Effector memory CD4-positive, alpha-beta T cell (primary cell): ENCODE measurements at places on chromosomes 6 and 20.
A peak's percentile ranks its signal among the peaks of the same experiment; 100 is the strongest.

DNA sequence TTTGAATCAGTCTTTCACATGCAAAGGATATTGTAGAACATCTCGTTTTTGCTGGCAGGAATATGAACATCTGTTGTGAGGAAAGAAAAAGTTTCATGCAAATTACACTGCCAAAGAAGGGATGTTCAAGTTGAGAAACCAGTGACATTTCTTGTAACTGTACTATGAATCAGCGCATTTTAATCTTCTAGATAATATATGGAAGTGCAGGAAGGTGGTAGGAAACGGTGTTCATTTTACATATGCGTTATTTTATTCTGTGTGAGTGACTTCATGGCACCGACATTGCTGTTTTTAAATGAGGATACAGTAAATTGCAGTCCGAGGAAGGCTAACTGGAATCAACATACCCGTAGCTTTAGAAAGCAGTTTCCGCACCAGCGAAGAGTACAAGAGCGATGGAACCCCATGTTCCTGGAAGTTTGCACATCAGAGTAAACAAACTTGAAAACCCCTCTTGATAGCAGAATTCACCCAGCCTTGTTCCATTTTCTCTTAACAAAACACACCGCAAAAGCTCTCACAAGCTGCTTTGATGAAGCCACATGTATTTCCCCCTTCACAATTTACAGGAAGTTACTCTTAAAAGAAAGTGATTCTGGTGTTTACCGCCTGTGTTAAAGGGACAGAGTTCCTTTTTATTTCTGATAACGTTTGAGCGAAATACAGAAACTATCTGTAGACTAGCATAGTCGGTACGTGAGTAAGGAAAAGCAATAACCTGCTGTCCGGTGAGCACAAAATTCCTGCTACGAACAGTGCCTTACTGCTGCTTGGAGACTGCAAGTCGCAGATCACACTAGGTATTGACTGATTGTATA is 11.5 kb downstream of the PRDM1 start:
- peak; percentile 40 for DNase-seq

DNA sequence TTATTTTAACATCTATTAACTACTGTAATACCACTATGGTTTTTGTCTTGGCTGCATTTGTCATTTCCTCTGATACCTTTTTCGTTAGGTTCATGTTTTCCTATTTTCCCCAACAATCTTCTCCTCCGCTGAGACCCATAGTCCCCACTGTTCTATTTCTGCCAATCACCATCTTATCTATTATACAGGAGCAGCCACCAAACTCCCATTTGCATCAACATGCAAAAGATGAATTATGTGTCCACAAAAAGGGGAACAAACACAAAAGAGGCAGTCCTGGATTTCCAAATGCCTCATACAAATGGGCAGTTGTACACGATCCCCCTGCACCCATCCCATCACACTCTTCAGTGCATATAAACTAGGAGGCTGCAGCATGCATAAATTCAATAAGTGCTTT is 121.7 kb upstream of the MYLIP start:
- no peak for DNase-seq

DNA sequence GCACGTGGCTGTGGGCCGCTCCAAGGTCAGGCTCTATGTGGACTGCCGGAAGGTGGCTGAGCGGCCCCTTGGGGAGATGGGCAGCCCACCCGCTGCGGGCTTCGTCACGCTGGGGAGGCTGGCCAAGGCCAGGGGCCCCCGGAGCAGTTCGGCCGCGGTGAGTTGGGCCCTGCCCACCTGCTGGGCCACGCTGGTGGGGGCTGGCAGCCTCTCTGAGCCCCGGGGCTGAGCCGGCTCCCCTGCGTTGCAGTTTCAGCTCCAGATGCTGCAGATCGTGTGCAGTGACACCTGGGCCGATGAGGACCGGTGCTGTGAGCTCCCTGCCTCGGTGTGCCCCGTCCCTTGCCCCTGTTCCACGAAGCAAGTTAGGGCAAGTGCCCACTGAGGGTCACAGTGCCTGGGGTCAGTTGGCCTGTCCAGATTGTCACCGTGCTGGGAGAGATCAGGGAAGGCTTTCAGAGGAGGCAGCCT is 27.1 kb downstream of the COL20A1 start:
- no peak for DNase-seq

- DNase-seq = no peak
Measured at GRCh38 chr20:34251619-34252018, 10.4 kb downstream of the ASIP start.

DNA sequence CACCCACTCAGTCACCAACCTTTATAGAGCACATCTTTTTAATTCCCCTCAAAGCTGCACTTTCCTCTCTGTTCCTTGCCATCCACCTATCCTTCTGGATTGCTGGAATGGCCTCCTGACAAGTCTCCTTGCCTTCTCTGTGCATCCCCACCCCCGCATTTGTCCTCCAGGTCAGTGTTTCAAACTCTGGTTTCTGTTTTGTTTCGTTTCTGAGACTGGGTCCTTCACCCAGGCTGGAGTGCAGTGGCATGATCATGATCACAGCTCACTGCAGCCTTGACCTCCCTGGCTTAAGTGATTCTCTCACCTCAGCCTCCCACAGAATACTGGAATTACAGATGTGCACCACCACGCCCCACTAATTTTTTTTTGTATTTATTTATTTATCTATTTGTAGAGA is 96.2 kb downstream of the PLCB1 start:
- no peak for DNase-seq

DNA sequence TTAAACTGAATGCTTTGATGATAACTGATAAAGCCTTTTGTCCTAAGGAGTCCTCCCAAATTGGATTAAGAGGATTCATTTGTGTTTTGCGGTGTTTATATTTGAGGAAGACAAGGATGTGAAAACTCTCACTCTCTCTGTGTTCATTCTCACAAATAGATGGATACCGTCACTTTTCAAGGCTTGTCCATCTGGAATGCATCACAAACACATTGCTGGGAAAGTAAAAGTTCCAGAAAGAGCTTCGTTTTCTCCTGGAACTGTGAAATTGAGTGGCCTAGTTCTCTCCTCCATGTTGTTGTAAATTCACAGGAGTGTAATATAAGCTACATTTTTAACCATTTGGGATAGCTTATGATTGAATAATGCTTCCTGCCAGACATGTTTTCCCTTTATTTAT is 581.6 kb upstream of the FLRT3 start:
- DNase-seq = no peak

DNA sequence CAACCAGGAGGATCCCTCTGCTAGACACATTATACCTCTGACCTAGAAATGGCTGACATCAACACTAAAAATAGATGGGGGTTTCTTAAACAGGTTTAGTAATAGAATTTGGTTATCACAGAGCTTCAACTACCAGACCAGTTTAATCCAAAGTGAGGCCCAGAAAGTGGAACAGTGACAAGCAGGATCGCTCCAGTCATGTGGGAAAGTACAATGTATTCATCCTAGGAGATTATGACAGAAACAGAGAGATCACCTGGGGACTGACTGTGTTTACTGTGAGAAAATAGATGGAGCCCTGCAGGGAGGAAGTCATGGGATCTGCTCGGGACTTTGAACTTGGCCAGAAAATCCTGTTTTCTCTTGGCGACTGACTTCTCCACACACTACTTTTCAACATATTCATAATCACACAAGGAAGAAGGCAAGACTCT is 238.7 kb upstream of the SOX4 start:
- no peak for DNase-seq
